Stimulated activated CD4-positive, alpha-beta T cell treated with anti-CD3 and anti-CD28 coated beads, Interleukin-1b, Interleukin-23, amount 100 ng/mL, for 1 hour (primary cell): ENCODE measurements at places on chromosomes 5 and 9.

DNA sequence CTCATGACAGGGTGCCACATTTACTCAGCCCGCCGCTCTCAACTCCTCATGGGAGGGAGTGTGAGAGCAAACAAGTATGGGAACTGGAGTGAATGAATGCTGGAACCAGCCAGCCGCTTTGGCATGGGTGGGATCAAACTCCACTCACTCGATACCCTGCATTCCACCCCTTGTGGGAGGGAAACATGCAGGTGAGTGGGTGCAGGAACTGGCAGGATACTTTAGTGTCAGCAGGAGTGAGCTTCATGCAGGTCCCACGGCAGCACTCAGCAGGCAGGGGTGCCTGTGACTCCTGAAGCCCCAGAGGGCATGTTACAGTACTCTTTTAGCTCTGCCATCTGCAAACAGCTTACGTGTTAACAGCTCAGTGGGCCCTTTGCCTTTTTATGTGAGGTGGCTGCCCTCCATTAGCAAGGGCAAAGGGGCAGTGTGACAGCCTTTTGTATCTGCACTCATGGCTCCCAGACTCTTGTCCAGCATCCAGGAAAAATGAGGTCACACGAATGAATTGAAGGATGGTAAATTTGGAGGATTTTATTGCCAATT lies 433.2 kb upstream of the NMUR2 start:
- no peak for DNase-seq

DNA sequence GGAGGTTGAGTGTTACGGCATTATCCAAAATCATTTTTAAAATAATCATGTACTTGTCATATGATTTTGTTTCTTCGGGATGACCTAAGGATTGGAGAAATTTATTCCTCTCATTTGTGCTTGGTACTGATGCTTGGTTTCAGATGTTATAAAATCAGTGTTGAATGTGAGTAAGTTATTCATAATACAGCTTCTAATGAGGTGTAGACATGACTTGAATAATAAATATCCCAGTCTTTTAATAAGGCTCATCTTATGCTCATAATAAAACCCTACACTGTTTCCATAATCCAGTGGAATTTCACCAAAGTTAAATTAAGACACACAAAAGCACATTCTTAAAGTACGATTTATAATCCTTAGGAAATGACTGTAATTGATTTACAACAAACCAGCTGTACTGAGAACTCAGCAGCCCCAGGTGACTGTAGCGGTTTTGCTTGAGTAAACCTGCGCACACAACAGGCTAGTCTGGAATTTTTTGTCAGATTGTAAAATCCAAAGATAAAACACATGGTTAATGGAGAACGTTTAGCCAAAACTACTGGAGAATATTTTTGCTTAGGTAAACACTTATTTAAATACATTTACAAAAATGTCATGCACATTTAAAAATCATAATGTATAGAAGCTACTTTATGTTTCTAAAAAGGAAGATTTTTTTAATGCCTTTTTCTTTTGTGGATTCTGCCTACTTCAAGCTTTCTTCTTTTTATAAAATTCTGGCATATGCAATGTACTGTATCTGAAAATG lies 609.8 kb upstream of the GRAMD2B start:
- DNase-seq: no peak

DNA sequence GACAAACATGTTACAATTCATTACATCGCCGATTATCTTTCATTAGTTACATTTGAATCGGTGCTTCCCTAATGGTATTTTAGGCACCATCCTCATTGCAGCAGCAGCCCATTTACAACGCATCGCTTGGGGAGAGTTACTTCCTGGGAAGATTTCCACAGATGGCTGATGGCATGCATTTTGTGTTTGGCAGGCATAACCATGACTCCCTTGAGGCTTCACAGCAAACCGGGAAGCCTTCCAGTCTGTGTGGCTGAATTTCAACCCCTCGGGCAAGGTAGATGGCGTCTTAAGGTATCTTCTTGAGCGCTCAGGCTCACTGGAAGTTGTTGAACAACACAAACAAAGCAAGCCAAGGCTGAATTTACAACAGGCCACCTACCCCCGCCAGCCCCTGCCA lies 1.6 kb upstream of the DNAH5 start:
- no peak for DNase-seq

DNA sequence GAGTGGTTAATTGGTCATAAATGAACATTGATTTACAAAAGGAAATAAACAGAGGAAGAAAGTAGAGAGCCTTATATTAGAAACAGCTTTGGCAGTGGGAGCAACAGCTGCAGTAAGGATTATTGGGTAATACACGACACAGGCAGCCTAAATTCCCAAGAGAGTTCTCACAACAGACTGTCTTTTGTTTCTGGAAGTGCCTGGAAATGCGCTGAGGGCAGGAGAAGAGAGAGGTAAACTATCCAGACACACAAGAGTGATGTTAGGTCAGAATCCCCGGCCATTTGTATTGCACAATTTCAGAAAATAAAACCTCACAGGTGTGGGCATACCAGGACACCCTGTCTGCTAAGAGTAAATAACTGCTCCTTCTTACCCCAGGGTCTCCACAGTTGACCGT lies 450.4 kb upstream of the CTNND2 start:
- DNase-seq: no peak

- DNase-seq: no peak
Measured at GRCh38 chr5:66066826-66067225, 77.3 kb upstream of the SREK1 start.

DNA sequence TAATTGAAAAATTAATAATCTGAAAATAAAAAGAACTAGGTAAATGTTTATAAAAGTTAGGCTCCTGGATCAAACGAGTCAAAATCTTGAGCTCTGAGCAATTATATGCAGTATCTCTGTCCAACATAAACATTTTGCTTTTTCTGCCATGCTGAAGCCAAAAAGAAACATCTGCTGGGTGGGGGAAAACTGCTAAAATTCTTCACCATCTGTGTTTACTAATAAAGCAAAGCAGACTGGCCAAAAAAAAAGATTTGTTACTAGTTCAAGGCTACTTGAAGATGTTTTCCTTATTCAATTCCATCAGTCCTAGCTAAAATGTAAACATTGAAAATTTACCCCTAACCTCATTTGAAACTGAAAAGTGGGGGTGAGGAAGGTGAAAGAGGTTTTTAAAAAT lies 29.7 kb downstream of the GTF3C4 start:
- no peak for DNase-seq

DNA sequence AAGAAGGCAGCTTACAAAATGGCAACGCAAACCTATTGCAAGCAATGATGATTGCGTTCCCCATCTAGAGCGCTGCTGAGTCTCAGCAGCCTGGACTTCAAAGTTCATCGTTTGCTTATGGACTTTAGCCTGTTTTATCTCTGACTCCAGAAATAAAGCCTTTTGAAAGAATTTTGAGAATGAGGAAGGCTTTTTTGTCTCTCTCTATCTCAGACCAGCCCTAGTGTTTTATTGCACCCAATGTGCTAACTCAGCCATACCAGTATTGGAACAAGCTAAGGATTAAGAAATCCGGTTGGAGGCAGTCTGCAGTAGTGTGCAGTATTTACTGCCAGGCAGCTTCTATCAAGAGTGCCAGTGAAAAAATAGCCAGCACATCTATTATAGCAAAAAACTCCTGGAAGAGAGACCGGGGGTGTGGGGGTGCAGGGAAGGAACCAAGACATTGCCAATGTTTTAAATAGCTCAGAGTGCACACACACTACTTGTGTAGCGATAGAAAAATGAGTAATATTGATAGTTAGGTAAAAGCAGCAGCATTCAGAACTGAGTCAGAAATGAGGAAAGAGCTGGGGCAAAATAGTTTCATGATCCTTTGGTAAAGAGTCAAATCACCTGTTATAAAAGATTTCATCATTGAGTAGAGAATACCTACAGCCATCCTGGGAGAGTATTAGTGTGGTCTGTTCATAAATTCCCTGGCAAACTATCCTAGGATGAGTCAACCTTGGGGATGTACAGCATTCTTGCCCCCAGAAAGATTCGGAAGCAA lies 219.0 kb downstream of the ZNF608 start:
- DNase-seq: no peak

DNA sequence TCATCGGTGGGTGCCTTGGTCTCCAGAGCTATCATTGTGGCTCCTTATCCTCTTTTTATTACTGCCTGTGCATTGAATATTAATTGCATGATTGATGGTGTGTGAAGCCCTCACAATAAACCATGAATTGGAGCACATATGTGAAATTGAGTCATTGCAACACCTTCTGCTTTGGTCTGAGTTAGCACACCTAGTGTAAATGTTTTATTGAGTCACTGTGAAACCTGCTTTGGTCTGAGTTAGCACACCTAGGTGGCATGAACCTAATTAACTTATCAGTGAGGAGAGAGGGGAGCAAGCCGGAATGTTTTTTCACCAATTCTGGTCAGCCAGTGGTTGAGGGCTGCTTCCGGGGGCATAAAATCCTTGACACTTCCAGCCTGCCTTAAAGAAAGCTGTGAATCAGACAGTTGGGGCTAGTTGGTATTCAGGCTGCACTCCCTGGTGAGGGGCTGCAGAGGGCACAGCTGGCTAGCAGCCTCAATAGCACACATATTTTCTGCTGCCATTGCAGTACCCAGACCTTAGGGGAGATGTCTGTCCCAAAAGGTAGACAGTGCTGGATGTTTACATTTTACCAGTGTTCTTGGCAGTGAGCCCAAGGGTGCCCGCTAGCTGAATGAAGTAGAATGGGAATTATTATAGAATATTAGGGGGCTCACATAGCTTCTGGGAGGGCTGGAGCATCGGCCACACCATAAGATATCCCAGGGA lies 76.5 kb upstream of the GOLM1 start:
- no peak for DNase-seq

DNA sequence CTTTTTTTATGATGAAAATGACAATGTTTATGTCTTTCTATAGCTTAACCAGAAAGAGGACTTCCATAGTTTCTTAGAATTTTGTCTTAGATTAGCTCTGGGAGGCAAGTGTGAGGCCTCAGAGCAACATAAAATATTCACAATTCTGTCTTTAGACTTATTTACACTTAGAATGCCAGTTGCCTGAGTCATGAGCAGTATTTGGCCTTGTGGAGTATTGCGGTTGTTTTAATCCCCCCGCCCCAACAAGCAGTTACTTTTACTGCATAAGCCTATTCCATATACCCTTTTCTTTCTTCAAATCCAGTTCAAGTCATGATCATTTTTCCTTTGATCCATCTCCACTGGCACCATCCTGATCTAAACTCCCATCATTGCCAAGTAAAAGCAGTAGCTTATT lies 198.0 kb upstream of the EGFLAM start:
- no peak for DNase-seq

- DNase-seq: no peak
Measured at GRCh38 chr9:33178972-33179697, 12.0 kb upstream of the B4GALT1 start.

DNA sequence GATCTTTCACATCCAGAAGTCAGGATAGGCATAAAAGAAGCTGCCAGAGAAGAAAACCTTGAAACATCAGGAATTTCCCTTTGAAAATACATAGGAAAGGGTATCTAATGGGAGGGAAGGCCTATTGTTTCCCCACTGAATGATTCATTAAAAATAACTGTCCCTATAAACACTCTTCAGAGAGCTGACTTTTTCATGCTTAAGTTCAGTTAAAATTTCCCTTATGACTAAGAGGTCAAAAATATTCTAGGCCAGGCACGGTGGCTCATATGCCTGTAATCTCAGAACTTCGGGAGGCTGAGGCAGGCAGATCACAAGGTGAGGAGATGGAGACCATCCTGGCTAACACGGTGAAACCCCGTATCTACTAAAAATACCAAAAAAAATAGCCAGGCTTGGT lies 499.5 kb downstream of the ENC1 start:
- DNase-seq: no peak

DNA sequence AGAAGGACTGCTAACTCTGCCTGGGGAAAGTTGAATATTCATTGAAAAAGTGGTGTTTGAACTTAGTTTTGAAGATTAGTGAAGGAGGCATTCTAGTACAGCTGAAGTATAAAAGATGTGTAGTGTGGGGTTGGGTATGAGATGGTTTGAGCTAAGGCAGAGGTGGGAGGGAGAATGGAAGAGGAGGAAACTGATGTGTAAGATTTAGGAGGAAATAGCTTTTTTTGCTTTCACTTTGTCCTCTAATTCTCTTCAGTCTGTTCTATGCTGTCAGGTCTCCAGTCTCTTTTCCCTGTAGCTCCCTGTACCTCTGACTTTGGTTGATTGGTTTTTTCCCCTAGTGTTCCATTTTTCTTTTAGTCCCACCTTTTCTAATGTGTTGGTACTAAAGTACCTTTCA lies 9.0 kb downstream of the CREBRF start:
- no peak for DNase-seq

DNA sequence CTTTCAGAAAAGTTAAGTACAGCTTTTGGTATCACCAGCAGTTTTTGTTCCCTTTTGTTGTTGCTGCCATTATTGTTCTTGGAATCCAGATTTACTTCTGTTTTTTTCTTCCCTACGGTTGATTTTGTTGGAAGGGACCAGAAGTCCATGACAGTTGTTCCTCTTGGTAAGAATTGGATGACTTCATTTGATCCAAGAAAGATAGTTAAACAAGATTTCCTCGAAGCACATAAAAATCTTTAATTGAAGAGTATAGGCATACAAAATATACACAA lies 65.4 kb downstream of the CDC42SE2 start:
- DNase-seq: no peak

GRCh38 chr5:80959768-80960442 lies at the start of gene RASGRF2:
RASGRF2 (plus strand) TSS chr5:80960363; CDS start chr5:80960739, 376 bp downstream.
- DNase-seq: no peak

- no peak for DNase-seq
Measured at GRCh38 chr9:121567500-121568342, 68.1 kb upstream of the GGTA1 start.

DNA sequence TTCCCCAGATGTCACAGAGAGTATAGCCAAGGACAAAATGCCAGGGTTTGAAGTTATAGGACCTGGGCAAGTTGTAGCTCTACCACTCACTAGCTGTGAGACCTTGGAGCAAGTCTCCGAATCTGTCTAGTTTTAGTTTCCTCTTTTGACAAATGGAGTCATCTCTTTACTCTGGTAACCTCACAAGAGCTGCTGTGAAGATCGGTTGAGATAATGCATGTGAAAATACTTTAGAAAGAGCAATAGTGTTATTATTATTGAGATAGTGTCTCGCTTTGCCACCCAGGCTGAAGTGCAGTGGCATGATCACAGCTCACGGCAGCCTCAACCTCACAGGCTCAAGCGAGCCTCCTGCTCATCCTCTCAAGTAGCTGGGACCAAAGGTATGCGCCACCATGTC lies 117.9 kb upstream of the NR5A1 start:
- no peak for DNase-seq

GRCh38 chr5:55303238-55303690 lies 4.2 kb downstream of the DHX29 start:
- no peak for DNase-seq

DNA sequence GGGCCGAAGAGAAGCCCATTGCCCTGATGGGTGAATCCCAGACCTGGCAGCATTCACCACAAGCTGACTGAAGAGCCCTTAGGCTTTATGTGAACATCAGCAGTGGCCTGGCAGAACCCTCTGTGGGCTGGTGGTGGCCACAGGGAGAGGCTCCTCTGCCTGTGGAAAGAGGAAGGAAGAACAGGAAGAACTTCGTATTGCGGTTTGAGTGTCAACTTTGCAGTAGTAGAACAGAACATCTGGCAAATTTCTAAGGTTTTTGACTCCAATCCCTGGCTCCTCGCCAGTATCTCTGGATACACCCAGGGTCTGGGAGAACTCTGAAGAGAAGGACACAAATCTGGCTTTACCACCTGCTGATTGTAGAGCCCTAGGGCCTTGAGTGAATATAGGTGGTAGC lies 356.4 kb upstream of the GRAMD2B start:
- no peak for DNase-seq
